ENCODE measurements at places on chromosomes 7 and 10.
A peak's percentile ranks its signal among the peaks of the same experiment; 100 is the strongest.

DNA sequence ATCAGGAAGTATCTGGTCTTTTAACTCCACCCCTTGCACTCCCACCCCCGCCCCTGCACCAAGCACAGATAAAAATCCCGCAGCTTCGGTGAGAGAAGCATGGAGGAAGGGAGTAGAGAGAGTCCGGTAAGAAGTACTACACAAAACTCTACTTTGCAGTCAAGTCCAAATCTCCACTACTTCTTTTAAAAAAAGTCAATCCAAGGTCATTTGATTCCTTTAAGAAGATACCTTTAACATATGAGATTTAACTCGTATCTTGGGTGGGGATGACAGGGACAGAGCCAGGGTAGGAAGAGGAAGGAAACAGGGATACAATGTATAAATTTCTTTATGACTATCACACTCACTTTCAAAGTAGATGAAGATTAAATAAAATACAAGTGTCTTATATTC is 132.1 kb downstream of the NRBF2 start:
- DNase-seq: peak; percentile 60

GRCh38 chr7:47636433-47637175 is 54.7 kb upstream of the TNS3 start:
- no peak for DNase-seq

GRCh38 chr10:74863551-74863950 is 37.2 kb downstream of the KAT6B start:
- DNase-seq: no peak

- DNase-seq: no peak
Observed at GRCh38 chr10:103475437-103475836, 3.6 kb downstream of the CALHM3 start.
